ENCODE measurements at places on chromosomes 7 and 10. TPM values are rescaled to one million over a fixed set of nuclear protein-coding genes. Genes with fewer than 3 reads are reported as not detected.

IGF2BP3 gene
- polyA plus RNA-seq: 78.5 TPM

AMPH gene
- polyA plus RNA-seq: 17.3 TPM

CUX1 gene
- polyA plus RNA-seq: 33.8 TPM

SUFU gene
- polyA plus RNA-seq: 11.0 TPM

DNA sequence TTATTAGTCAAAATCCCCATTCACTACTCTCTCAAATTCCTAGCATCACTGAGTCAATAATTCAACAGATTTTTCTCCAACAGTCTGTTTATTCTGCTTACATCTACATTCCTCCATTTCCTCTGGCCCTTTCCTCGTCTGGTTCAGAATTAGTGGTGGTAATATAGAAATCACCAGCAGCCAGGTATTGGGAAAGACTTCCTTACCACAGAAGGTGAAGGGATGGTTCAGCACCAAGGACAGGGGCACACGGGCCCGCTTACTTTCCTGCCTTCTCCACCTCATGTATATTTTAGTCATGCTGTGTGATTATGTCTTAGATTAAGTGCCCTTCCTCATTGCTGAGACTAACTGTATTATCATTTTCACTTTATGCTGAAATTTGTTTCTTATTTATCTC lies 70.4 kb upstream of the APBB1IP start:
- DNase-seq: no peak

GRCh38 chr7:148979827-148980226 lies 48.5 kb downstream of the PDIA4 start:
- no peak for DNase-seq

- no peak for DNase-seq
Observed at GRCh38 chr10:112484399-112484798, 37.4 kb downstream of the VTI1A start.

GRCh38 chr10:109726473-109726872 lies 196.8 kb downstream of the XPNPEP1 start:
- DNase-seq: no peak

DNA sequence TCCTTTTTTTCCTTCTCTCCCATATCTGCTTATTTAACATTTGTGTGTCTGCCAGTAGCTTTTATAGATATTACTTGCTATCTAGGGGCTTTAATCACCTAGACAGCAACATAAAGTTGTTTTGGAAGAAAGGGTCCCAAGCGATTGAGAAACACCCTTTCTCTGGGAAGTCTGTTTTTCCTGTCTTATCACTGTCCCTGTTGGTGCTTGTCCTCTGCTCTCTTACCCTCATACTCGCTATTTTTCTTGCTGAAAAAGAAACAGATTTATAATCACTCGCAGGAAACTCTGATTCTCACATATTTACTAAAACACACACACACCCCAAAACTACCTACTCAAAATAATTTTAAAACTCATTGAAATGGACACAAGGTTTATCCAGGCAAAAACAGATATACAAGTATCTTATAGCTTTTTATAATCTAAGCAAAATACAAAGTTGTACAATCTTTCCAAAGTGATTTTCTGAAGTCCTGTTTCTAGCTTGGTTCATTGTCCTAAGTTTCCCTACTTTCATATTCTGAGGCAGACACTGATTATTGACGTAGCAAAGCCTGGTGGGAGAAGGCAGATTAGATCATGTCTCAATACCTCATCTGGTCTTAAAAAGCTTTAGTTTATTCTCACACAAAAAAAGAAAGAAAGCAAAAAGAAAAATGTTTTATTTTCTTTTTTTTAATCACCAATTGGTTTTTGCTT lies 157.3 kb downstream of the CACNA2D1 start:
- no peak for DNase-seq

GRCh38 chr7:69868921-69869320 lies 270.6 kb downstream of the AUTS2 start:
- DNase-seq: no peak

GRCh38 chr7:28181416-28181815 lies 821 bp upstream of the JAZF1 start:
- no peak for DNase-seq

- DNase-seq: no peak
Observed at GRCh38 chr7:72706521-72706920, 121.5 kb downstream of the TYW1B start.

- DNase-seq: no peak
Observed at GRCh38 chr10:111137587-111137986, 60.8 kb downstream of the ADRA2A start.

- DNase-seq: no peak
Observed at GRCh38 chr10:12872577-12872976, 128.9 kb downstream of the CCDC3 start.

DNA sequence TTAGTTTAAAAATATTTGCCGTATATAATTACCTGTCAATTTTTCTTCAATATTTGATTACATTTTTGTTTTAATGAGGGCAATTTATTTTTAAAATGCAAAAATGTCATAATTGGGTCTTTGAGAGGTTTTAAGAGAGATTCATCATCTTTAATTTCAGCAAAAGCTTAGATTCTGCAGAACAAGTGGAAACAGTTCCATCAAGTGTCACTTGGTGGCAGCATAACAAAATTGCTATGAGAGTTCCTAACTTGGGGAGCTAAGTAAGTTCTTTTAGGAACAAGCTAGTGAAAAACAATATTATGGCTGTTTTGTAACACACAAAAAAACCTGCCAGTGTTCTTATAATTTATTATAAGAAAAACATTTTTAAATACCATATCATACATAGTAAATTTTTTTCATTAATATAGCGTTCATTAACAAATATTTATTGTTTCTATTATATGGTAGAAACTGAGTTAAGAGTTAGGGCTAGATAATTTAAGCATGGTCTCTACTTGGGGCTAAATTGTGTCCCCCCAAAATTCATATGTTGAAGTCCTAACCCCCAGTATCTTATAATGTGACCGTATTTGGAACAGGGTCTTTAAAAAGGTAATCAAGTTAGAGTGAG lies 155.2 kb downstream of the MAGI2 start:
- peak; percentile 45 for DNase-seq

GRCh38 chr10:89367529-89367928 lies 10.3 kb upstream of the IFIT1B start:
- DNase-seq: no peak

Data from AG04450 (cell line).